GM23248 (cell line): ENCODE measurements at places on chromosomes 16 and 17. TPM values are rescaled to one million over a fixed set of nuclear protein-coding genes. Genes with fewer than 3 reads are reported as not detected.

GRCh38 chr17:64074704-64075426 lies 54.4 kb upstream of the ICAM2 start:
- peak; percentile 77 for DNase-seq

- no peak for DNase-seq
Observed at GRCh38 chr16:12086822-12087221, 110.3 kb downstream of the SNX29 start.

GRCh38 chr17:56838687-56839086 lies 4.7 kb downstream of the DGKE start:
- DNase-seq: no peak

DNA sequence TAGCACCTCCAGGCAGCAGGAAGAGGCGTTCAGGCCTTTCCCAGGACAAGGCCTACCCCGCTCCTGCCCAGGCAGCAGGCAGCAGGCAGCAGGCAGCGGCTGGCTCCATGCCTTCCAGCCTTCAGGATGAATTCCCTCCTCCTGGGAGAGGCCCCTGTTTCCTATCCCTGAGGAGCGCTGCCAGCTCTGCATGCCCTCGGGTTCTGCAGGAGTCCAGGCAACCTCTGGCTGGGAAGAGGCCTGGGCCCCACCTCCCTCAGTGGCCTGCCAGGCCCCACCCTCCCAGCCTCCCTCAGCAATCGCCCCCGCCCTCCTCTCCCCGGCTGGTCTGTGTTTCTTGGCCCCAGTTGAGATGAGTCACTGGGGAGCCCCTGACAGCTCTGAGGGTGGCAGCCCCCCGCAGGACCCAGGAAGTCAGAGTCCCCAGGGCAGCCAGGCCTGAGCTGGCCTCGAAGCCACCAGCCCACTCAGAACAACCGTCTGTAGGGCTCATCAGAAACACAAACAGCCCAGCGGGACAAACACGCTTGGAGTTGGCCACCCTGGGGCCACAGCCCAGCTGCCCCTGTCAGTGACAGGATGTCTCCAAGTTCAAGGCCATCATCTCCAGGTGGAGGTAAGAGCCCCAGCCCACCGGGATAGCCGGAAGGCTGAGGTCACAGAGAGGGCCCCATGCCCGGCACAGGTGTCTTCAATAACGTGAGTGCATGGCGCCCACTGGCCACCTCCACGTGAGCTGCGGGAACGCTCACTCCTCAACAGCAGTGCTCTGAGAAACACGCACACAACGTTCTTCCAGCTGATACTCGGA lies 39.5 kb upstream of the CIBAR2 start:
- DNase-seq: peak; percentile 86

DNA sequence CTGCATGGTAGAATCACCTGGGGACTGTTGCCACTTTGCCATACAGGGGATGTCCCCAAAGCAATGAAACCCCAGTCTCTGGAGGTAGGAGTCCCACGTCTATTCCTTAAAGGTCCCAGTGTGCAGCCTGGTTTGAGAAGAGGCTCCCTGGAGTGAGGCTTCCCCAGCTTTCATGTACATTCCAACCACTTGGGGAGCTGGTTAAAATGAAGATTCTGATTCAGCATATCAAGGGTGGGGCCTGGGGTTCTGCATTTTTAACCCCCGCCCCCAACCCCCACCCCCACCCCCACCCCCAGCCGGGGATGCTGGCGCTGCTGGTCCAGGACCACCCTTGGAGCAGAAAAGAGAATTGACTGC lies 241.2 kb downstream of the FOXL1 start:
- peak; percentile 36 for DNase-seq

DNA sequence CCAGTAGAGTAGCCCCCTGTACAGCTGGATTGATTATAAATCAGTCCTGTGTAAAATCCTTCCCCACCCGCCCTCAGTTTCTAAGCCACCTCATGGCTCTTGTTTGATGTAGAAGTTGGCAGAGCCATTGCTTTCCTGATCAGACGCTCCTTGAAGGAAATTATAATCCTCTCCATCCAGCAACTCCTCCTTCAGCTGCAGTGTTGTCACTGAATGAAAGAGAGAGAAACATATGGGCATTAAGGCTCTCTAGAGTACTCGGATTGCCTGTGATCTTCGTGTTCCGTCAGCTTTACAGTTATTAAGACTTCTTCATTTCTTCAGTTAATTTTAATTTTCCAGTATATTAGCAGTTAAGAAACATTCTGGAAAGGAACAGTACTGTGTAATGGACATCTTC lies 14.3 kb downstream of the NME2 start:
- DNase-seq: no peak

DNA sequence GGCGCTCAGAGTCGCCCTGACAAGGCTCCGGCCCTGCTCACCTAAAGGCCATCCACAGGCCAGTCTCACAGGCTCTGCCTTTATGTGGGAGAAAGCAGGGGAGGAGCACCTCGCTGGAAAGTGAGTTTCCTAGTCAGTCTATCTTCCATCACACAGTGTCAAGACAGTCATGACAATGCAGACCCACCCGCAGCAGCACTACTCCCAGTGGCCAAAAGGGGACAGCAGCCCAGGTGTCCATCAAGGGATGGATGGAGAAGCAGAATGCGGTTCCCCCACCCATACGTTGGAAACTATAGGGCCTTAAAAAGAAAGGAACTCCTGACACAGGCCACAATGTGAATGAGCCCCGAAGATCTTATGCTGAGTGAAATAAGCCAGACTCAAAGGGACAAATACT lies 226.8 kb downstream of the ENGASE start:
- no peak for DNase-seq

DNA sequence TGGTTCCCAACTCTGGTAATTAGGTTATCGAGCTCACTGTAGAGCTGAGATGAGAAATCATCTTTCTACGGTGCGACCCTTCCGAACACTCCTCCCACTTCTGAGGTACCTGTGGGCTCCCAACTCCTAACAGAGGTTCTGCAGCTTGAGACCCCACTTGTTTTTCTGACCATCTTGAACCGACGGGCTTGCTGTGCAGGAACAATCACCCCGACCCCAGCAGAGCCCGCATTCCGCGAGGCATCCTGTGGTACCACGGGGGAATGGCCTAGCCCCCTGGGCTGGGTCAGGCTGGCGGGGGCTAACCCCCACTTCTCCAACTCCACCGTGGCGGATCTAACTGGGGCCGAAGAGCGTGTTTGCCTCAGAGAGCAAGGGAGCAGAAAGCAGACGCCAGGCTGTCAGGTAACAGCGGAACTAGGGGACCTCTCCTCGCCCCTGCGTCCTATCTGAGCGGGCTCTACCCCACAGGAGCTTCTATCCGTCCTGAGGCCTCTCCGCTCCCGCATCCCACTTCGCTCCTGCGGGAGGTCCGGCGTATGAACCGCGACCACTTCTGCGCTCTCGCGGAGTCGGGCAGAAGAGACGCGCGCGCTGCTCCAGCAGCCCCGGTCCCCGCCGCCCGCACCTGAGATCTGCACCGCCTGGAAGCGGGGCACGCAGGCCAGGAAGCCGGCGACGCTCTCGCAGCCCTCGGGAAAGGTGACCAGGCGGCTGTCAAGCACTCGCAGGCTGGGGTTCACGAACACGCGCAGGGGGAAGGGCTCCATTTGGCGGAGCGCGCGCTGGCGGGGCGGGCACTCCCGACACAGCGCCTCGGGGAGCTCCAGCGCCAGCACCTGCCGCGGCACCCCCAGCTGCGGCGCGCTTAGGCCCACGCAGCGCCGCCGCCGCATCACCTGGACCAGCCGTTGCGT lies 761 bp downstream of the PDF start:
- DNase-seq: peak; percentile 53

- DNase-seq: no peak
Observed at GRCh38 chr17:21113049-21113690, 13.6 kb upstream of the DHRS7B start.

GRCh38 chr17:67476787-67477335 lies 99.8 kb downstream of the PITPNC1 start:
- DNase-seq: peak; percentile 18

The MBTPS1 gene
- polyA plus RNA-seq: 84.0 and 88.1 TPM in 2 replicates

The CYBC1 gene
- polyA plus RNA-seq: 54.0 and 58.3 TPM in 2 replicates

The BEAN1 gene
- 0.50 and 0.89 TPM in 2 replicates for polyA plus RNA-seq

The HEXD gene
- polyA plus RNA-seq: 4.1 and 5.7 TPM in 2 replicates

The TBX2 gene
- 1.7 and 2.1 TPM in 2 replicates for polyA plus RNA-seq

The NOS2 gene
- not detected in 2 replicates for polyA plus RNA-seq
